Brain (organoid and tissue), 16 donors: ENCODE measurements at places on chromosomes 13 and 19.

DNA sequence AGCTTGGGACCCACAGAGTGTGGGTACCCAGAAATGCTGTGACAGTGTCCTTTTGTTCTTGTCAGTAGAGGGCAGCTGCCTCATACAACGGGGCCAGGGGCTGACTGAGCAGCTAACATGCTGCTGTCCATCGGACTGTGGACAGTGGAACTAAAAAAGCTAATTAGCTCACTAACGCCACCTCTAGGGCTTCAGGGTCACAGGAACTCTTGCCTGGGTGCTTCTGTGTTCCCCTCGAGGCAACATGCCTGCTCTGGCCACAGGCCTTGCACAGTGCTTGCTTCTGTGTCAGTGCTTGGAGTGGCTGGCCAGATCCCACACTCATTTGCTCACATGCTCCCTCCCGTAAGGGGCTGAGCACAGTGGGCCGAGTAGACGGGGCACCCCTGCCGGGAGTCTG is 377.0 kb downstream of the OLFM4 start:
- no peak for DNase-seq

DNA sequence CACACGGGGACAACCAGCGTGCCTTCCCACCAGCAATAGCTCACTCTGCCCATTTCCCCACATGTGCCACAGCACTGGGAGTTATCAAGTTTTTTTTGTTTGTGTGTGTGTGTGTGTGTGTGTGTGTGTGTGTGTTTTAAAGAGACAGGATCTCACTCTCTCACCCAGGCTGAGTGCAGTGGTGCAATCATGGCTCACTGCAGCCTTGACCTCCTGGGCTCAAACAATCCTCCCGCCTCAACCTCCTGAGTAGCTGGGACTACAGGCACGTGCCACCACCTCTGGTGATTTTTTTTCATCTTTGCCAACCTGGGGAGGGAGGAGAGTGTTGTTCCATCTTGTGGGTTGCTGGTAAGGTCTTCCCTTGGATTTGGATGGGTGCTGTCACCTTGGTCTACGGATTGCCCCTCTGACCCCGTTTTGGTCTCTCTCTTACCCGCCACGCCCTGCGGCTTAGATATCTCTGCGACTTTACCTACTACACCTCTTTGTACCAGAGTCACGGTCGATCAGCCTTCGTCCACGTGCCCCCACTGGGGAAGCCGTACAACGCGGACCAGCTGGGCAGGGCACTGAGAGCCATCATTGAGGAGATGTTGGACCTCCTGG is 22.6 kb downstream of the PGPEP1 start:
- DNase-seq = no peak

- DNase-seq = no peak
These were observed 1.3 kb downstream of the FBXW9 start for GRCh38 chr19:12695096-12695495.

DNA sequence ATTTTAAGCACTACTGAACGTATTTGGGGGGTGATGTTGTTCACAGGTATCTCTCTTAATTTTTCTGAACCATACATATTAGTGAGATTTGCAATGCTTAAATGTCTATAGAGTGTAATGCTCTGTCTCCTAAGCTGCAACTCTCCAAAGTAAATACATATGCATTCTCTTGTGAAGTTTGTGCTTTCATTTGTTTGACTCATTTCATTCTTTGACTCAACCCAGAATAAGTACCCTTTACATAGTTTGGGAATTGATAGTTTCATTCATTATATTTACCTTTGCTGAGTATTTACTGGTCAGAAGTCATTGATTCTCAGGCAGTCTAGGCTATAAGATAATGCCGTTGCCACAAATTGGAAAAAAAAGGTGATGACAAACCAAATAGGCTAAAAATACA is 406.9 kb downstream of the FGF9 start:
- DNase-seq = no peak

DNA sequence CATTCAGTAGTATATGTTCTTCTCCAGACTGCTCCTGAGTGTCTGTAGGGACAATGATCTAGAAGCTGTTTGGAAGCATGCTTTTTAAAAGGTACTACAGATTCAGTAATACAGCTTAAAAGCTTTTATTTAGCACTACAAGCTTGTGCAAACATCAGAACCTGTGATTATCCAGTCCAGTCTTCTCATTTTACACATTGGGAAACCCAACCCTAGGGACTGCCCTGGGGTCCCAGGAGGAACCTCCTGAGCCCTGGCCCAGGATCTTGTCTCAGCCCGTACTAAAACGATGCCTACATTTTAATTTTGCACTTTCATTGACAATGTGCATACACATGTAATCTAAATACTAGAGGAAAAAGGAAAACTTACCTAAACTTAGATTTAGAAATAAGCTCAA is 12.5 kb downstream of the DOCK9 start:
- DNase-seq = no peak

DNA sequence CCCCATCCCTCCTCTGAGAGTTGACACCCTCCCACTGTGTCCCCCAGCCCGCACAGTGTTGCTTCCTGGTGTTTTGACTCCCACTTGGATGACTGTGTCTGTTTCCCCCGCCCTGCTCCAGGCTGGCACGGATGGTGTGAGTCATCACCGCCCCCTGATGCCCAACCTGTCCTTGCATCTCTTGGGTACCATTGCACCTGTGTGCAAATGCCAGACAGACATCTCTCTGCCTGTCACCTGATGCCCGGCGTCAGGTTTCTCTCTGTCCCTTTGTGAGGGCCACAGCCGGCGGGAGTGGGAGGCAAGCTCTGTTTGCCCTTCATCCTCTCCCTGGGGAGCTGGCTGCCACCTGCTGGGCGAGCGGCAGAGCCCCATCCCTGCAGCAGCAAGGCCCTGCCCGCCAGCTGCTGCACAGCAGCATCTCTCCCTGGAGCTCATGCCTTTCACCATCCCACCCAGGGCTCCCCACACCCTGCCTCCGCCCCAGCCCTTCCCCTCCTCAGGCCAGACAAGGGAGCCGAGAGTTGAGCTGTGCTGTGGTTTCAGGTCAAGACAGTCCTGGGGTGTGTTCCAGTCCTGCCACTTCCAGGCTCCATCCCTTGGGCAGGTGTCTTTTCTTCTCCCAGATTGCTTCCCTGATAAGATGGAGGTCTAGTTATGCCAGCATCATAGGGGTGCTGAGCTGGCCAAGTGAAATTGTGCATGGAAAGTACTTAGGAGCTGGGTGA is 29.7 kb downstream of the NKPD1 start:
- no peak for DNase-seq

- DNase-seq = no peak
These were observed 52.1 kb upstream of the SOX1 start for GRCh38 chr13:112014857-112015256.

DNA sequence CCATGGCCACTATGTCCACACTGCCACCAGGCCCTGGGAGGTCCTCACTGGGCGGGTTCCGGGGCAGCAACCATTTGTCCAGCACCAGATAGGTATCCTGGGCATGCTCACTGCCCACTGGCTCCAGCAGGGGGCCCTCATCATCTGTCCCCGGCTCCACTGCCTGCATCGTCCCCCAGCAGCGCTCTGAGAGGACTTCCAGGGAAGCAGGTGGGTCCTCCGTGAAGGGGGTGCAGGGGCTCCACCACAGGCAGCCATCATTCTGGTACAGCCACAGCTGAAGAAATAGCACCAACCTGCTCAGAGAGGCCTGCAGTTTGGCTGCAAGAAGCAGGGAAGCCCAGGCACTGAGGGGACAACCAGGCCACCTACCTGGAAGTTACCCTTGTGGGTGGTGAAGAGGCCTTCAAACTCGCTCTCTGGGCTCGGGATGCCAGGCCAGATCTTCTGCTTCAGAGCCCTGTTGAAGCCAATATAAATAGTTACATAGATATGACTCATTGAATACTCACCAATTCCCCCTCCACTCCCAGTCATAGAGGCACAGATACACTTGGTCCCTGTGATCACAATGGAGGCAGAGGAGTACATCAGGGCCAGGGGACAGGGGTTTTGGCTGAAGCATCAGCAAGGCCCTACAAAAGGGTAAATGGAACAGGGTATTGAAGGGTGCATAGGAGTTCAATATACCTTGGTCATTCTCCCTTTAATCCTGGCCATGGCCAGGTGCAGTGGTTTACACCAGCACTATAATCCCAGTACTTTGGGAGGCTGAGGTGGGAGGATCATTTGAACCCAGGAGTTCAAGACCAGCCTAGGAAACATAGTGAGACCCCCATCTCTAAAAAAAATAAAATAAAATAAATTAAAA is 4.1 kb downstream of the SWSAP1 start:
- no peak for DNase-seq

GRCh38 chr19:18171605-18172327 is 1.8 kb upstream of the IFI30 start:
- no peak for DNase-seq

- DNase-seq = no peak
These were observed 12.9 kb downstream of the ELAVL1 start for GRCh38 chr19:7992575-7992974.

DNA sequence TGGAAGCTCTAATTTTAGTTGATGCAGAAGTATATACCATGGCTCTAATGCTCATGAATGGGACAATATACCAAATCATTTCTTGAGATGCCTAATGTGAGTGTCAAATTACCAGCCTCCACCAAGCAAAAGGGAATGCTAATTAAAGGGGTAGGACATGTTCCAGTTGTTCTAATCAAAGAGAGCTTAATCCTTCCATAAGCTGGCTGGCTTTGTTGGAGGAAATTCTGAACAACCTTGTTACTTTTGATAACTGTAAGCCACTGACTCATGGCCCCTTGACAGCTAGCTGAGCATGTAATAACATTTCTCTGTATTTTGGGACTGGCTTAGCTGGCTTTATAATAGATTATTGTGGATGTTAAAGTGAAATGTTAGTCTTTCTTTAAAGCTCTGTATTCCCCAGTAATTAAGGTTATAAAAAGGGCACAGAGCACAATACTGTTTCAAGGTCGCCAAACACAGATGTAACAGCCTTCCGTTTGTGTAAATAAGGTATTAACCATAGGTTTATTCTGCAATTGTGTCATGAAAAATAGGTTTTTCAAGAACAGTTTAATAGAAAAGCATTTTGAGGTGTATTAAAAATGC is 1194.0 kb downstream of the PCDH9 start:
- DNase-seq = no peak

DNA sequence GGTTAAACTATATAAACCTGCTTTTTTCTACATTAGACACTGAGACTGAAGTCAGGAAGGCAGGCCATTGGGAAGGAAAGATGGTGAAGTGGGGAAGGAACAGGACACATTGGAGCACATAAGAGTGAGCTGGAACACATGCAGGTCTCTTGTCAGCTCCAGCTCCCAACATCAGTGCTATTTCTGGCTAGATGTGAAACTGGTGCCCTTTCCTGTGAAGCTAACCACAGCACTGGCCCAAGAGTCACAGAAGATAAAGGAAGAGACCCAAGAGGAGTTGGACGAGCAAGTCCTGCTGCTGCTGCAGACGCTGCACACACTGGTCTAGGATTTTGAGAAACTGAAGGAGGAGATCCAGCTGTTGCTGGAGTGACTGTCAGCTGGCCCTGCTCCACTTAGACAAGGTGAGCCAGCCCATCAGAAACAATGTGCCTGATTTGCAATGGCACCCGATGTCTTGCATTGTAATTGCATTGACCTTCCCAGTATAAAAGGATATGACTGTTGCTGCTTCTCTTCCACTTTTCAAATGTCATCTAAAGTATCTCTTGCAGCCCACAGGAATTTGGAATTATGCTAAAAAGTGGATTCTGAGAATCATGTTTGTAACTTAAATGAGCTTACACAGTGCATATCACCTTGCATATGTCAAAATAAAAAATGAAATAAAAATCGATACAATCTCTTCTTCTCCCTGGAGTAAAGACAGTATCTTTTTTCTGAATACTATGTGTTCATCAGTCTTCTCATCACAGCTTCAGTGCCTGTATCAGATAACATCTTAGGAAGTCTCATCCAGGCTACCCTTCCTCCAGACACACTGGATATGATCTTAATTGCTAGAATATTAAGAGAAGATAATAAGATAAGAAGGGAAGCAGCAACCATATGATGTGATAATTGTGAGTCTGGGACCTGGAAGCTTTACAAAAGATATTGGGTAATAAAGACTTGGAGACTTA is 230.7 kb upstream of the SPRY2 start:
- no peak for DNase-seq

- DNase-seq = no peak
These were observed 130.6 kb upstream of the SOX21 start for GRCh38 chr13:94842901-94843300.

- no peak for DNase-seq
These were observed 1.5 kb upstream of the IGSF23 start for GRCh38 chr19:44611812-44612295.

- DNase-seq = no peak
These were observed 41.6 kb upstream of the ZNF681 start for GRCh38 chr19:23800271-23800670.

DNA sequence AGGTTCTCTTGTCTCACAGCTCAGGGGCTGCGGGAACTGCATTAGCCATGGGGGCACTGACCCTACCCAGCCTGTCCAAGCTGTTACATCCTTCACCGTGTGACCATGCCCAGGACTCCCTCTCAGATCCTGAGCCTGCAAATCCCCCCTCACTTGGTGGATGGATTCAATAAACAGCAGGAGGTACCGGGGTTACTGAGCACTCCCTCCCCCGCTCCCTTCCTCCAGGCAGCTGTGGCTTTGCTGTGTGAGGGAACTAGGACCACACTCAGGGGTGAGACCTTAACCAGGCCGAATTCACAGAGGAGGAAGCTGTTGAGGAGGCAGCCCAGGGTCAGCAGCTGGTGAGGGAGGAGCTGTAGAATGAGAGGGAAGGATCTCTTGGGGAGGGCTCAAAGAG is 27.0 kb upstream of the CEACAM1 start:
- DNase-seq = no peak

DNA sequence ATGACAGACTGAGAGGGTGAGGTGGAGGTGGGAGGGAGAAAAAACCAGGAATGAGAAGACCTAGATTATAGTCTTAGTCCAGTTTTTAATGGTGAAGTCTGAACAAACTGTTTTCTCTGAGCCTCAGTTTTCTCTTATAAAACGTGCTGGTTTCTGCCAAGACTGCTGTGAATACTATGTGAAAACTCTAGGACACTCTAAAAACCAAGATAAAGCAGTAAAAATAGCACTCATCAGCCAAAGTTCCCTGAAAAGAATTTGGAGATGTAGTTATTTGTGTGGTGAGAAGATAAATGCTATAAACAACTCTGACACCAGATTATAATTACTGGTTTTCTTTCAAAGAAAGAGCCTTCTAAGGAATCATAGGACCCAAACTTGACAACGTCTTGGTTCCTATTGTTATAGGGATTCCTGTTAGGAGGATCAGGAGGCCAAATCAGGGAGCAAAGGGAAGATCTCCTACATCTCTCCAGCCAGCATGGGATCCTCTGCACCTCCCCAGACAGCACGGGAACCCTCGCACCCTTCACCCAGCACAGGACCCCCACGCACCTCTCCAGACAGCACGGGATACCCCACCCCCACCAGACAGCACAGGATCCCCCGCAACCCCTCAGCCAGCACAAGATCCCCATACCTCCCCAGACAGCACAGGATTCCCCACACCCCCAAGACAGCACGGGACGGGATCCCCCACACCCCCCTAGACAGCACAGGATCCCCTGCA is 130.2 kb downstream of the MIPEP start:
- no peak for DNase-seq

- DNase-seq = no peak
These were observed 356.6 kb downstream of the FOXO1 start for GRCh38 chr13:40309881-40310280.
